ENCODE measurements at places on chromosomes 13 and 19. TPM values are rescaled to one million over a fixed set of nuclear protein-coding genes. Genes with fewer than 3 reads are reported as not detected.

GRCh38 chr13:20192836-20193161 lies at the start of gene GJB2:
Gene GJB2 (minus strand): TSS chr13:20192938. CDS start chr13:20189581, 3,357 bp downstream.
- DNase-seq: peak; percentile 31

- DNase-seq: no peak
These were observed 46.7 kb upstream of the UBL3 start for GRCh38 chr13:29897102-29897501.

Gene CPB2
- not detected for total RNA-seq

DNA sequence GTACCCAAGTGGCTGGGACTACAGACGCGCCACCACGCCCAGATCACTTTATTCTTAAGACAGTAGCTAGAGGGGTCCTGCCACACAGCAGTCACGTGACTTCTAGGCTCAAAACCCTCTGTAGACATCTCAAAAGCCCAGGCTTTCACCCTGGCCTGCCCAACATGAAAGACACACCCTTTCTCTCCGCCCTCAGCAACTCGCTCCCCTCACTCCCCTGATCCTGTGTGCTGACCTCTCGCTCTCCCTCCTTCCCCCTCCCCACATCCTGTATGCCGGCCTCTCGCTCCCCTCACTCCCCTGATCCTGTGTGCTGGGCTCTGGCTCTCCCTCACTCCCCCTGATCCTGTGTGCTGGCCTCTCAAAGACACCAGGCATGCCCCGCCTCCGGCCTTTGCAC lies 77.4 kb downstream of the SLC15A1 start:
- no peak for DNase-seq

- no peak for DNase-seq
These were observed 716 bp downstream of the ZNF573 start for GRCh38 chr19:37778613-37779126.

Data from thyroid gland (tissue), 4 donors.